Mesendoderm (in vitro differentiated cells): ENCODE measurements at places on chromosomes 3 and 15.

DNA sequence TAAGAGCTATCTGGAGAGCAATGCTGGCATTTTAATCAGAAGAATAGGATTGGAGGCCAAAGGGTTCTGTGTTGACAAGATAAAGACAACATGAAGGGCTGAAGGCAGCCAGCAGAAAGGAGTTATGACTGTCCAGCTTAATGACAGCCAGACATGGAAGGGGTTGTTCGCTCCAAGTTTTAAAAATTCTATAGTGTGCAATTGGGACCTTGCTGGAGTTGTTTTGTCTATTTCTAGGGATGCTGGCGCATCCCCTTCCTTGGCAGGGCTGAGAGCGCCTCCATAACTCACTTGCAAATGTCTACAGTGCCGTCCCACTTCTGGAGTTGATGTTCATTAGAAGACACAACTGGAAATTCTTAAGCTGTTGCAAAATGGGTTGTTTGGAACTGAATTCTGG, 200.7 kb downstream of the TLE3 start:
- H3K4me3 ChIP-seq: no peak overlapping the region
- no peaks in the 10 kb centered on the region for H3K4me1 ChIP-seq
- no peak overlapping the region for H3K27ac ChIP-seq
- H3K36me3 ChIP-seq: no peaks in the 10 kb centered on the region

DNA sequence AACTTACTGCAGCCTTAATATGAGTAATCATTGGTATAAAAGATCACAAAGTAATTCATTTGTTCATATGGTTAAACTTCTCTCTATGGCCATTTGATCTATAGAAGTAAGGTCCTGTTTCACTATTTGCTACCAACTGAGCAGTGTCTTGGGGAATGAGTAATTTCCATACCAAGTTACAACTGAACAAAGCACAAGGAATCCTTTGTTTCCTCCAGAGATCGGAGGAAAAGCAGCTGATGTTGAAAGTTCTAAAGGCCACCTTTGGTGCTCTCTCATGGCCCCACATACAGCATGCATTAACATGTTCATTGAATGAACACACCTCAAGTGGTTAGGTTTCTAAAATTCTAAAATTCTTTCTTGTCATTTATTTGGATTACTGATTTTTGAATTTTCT, 7.1 kb upstream of the CNTN3 start:
- no peak for DNase-seq
- H3K4me3 ChIP-seq: no peak overlapping the region
- H3K36me3 ChIP-seq: no peaks in the 10 kb centered on the region
- no peaks in the 10 kb centered on the region for H3K4me1 ChIP-seq
- H3K27ac ChIP-seq: no peak overlapping the region

DNA sequence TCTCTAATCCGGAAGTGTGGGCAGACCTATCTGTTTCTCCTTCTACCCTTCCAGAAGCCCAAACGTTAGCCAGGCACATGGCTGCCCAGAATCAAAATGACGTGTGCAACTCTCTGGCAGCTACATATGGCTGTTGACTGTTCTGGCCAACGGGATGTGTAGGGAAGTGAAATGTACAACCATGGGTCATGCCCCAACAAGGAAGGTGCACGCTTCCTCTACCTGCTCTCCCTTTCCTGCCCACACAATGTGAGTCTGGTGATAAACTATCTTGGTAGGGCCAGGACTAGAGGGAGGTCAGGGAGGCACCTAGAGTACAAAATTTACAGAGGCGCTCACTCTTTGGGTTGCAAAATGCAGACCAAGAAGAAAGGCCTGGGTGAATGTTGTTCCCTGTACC, 495.9 kb upstream of the PROK2 start:
- no peak for DNase-seq
- H3K27ac ChIP-seq: no peak overlapping the region
- H3K36me3 ChIP-seq: no peaks in the 10 kb centered on the region
- no peaks in the 10 kb centered on the region for H3K4me1 ChIP-seq
- no peaks in the 10 kb centered on the region for H3K27me3 ChIP-seq

DNA sequence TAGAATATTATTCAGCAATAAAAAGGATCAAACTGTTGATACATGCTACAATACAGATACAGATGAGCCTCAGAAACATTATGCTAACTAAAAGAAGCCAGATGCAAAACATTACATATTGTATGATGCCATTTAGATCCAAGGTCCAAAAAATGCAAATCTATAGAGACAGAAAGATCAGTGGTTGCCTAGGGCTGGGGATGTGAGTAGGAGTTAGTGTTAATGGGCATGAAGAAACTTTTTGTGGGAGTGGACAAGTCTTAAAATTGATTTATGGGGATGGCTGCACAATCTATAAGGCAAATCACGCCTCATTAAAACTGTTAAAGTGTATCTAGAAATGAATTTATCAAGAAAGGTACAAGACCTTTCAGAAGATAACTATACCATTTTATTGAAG, 45.0 kb downstream of the EHHADH start:
- no peaks in the 10 kb centered on the region for H3K4me1 ChIP-seq
- no peaks in the 10 kb centered on the region for H3K36me3 ChIP-seq
- H3K4me3 ChIP-seq: no peak overlapping the region
- no peaks in the 10 kb centered on the region for H3K27me3 ChIP-seq

DNA sequence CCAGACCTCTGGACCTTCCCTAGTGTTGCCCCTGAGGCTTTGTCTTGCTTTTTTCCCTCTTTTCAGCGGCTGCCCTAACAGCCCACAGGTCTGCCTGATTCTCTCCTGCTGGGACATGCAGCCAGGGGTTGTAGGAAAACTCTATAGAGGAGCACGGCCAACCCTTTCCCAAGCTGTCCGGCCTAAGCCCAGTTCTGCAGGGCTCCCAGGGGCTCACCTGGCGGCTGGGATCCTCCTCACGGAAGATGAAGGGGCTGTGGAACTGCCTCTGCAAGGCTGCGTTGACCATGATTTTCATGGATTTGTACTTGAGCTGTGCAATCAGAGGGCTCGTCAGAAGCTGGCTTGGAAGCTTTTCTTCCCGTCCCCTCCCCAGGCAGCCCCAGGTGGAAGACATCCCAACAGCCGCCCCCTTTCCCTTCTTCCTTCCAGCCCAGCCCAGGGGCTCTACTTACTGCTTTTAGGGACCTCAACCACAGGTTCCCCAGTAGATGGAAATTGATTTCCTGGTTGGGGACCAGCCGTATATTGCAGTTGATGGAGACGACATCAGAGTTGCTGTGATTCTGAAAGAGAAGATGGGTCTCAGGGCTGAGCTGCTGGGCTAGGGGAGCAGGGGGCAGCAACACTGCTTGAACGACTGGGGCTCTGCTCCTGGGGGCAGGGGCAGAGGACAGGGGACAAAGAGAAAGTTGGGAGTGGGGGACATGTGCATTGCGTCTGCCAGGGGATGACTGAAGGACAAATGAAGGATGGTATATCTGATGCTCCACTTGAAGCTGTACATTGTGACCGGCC, 29.8 kb downstream of the FEM1B start:
- no peak overlapping the region for H3K4me3 ChIP-seq
- H3K4me1 ChIP-seq: peaks cover 7% of the 10 kb centered on the region
- H3K36me3 ChIP-seq: no peaks in the 10 kb centered on the region
- no peak for DNase-seq
- no peak overlapping the region for H3K27ac ChIP-seq

DNA sequence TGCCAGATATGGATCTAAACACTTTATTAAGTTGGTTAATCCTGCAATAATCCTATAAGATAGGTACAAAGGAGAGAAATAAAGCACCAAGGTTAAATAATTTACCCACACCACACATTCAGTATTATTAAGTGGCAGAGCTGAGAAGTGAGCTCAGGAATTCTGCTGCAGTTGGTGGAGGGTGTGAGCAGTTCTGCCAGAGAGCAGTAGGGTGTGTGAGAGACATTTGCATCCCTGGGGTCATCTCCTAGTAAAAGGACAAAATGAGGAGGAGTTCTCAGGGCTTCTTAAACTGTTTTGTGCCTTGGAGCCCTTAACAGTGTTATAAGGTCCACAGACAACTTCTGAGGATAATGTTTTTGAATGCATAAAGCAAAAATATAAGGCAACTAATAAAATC, 484.5 kb downstream of the TAFA4 start:
- DNase-seq: peak; percentile 44
- no peak overlapping the region for H3K4me3 ChIP-seq
- no peaks in the 10 kb centered on the region for H3K27me3 ChIP-seq
- no peak overlapping the region for H3K27ac ChIP-seq

DNA sequence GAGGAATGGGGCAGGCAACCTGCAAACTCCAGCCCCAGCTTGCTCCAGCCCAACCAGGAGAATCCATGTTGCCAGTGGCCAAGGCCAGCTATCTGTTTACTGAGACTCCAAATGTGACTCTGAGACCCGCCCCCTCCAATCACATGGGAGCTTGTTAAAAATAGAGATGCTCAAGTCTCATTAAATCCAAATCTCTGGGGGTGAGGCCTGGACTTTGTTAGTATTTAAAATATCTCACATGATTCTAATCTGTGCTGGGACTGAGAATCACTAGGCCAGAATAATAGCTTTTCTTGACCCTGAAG, 224.2 kb upstream of the TBL1XR1 start:
- DNase-seq: no peak
- H3K36me3 ChIP-seq: no peaks in the 10 kb centered on the region
- H3K27ac ChIP-seq: no peak overlapping the region
- H3K27me3 ChIP-seq: no peaks in the 10 kb centered on the region

DNA sequence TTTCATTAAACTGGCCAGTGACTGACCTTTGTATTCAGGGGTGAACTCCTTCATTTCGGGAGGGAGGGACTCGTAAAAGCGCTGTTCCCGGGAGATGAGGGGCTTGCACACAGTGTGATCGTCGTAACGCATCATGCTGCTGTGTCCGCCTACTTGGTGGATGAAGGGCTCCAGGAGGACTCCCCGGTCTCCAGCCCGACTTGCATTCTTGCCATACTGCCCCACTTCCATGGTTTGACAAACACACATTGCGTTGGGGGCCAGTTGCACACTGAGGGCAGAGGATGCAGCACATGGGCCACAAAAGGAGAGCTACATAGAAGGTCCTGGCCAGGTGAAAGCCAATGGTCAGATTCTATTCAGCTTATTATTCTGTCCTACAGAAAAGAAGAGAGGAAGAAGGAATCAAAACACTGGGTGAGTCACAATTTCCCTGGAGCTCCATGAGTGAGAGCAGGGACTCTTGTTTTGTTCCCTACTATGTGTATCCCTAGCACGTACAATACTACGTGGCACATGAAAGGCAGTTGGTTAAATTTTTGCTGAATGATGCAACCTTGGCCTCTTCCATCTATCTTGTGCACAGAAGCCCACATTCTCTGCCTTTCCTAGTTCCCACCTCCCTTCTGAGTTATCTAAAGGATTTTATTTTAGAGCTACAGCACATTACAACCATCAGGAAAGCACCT, 24.2 kb upstream of the GMPPB start:
- H3K27me3 ChIP-seq: no peaks in the 10 kb centered on the region
- no peak for DNase-seq
- peaks cover 4% of the 10 kb centered on the region for H3K36me3 ChIP-seq
- H3K27ac ChIP-seq: no peak overlapping the region
- H3K4me1 ChIP-seq: no peaks in the 10 kb centered on the region
- H3K4me3 ChIP-seq: no peak overlapping the region

- peak; percentile 58 for DNase-seq
- no peak overlapping the region for H3K27ac ChIP-seq
- H3K27me3 ChIP-seq: no peaks in the 10 kb centered on the region
- no peaks in the 10 kb centered on the region for H3K36me3 ChIP-seq
- no peak overlapping the region for H3K4me3 ChIP-seq
Observed at GRCh38 chr3:22156868-22157267, 405.9 kb upstream of the ZNF385D start.

DNA sequence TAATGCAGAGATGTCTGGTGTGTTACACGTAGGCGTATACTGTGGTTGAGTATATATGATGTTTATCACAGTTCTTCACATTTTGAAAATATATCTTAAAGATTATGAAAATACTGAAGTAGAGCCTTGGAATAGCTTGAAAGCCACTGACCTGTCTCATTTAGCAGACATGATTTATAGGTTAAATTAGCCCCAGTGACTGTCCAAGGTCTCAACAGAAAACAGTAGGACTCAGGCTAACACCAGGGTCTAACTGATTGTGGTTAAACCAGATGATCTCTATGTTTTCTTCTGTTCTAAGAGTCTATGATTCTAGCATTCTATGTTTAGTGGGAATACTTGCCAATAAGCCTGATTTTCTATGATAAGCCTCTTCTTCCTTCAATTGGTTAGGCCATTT, 166.4 kb upstream of the NR2E3 start:
- no peaks in the 10 kb centered on the region for H3K27me3 ChIP-seq
- no peak overlapping the region for H3K4me3 ChIP-seq
- DNase-seq: no peak
- H3K4me1 ChIP-seq: peaks cover 2% of the 10 kb centered on the region
- no peak overlapping the region for H3K27ac ChIP-seq
- no peaks in the 10 kb centered on the region for H3K36me3 ChIP-seq
